ENCODE measurements at places on chromosomes 2 and 18. TPM values are rescaled to one million over a fixed set of nuclear protein-coding genes. Genes with fewer than 3 reads are reported as not detected.

The TMEM214 gene
- total RNA-seq = 148 TPM

The CFC1 gene
- not detected for total RNA-seq

The CDH2 gene
- 0.71 TPM for total RNA-seq

The FKBP1B gene
- total RNA-seq = 5.0 TPM

The CPO gene
- total RNA-seq = 0.84 TPM

All from mesenteric fat pad (tissue), 1 donor.